Retinal pigment epithelial cell (primary cell): ENCODE measurements at places on chromosomes 11 and 22.

- no peak for DNase-seq
These were observed 525.6 kb downstream of the BRD1 start for GRCh38 chr22:49302150-49302460.

DNA sequence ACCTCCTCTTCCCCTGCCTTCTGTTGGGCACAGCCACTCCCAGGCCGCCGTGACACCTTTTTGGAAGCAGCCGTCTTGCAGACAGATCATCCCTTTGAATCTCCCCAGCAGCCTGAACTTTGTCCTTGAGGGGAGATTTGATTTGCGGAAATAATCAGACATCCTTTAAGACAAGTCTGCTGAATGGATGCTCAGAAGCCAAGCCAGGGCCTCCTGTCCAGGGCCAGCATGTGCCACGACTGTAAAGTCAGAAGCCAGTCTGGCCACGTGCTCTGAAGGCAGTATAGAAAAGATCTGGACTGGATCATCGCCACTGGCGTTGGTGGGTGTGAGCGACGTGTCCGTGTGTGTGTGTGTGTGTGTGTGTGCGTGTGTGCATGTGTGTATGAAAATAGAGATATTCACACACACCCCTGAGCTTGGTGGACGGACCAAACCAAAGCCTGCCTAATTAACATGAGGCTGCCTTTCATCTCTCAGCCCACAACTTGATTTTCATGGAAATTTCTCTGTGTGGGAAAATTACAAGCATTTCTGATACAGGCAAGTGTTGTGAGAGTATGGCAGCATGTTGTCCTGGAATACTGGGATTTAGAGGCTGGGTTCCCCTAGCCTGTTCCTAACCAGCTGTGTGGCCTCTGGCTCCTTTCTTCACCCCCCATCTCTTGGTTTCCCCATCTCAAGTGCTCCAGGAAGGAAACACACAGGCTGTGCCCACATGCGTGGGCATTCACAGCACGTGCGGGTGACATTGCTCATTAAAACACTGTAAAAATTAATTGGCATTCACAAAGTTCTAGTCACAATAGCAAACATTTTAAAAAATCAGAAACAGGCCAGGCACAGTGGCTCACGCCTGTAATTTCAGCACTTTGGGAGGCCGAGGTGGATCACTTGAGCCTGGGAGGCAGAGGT lies 61.8 kb upstream of the WNT7B start:
- no peak for DNase-seq

- DNase-seq, result no peak
These were observed 111.0 kb downstream of the DBX1 start for GRCh38 chr11:20049231-20049630.

- DNase-seq, result no peak
These were observed 25.1 kb upstream of the TMEM135 start for GRCh38 chr11:87012673-87013072.

GRCh38 chr11:43130616-43131015 lies 181.2 kb upstream of the API5 start:
- no peak for DNase-seq

GRCh38 chr11:44380009-44380313 lies 70.0 kb upstream of the ALX4 start:
- DNase-seq, result no peak

DNA sequence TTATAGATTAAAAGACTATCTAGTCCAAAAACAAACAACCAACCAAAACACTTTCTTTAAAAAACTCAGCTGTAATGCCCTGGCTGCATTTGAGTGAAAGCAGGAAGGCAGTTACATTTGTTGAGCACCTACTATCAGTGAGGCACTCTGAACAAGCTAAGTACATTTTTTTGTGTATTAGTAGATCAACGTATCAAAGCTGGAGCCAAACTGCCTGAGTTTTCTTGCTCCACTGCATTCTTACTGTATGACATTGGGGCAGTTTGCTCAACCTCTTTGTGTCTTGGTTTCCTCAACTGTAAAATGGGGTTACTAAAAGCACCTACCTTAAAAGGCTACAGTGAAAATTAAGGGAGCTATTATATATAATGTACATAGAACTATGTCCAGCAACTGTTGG lies 22.0 kb downstream of the COA4 start:
- no peak for DNase-seq

DNA sequence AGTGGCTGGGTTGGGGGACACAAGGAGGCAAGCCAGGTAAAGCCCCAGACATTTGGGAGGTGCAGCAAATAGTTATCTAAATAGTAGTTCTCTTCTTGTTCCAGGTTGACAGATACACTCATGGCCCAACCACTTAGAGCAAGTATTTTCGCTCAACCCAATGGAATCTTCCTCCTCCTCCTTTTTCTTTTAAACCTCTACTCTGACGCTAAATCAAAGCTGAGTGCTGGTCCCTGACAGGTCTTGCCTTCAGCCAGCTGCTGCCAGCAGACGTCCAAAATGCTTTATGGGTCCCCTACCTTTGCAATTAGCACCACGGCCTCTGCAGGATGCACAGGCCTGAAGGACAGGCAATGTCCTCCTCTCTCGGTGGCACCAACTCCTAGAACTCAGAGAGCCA lies 558.5 kb downstream of the MIAT start:
- DNase-seq, result no peak

DNA sequence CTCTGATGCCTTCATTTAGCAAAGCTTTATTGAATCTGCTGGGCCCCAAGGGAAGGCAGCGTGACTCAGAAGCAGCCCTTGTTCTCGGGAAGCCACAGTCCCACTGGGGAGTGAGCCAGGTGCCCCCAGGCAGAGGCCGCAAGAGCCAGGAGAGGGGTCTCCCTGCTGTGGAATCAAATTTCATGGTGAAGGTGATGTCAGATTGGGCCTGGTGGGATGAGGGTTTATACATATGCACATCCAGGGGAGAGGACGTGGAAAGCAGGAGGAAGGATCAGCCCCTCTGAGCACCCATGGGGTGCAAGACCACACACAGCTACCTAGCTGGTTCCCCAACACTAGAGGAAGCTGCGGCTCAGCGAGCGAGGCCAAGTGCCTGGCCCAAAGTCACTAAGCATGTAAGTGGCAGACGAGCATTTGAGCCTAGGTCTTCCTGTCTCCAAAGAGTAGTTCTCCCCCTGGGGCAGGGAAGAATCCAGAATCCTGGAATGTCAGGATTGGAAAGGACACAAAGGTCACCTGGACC lies 2.0 kb downstream of the SYNGR1 start:
- no peak for DNase-seq

DNA sequence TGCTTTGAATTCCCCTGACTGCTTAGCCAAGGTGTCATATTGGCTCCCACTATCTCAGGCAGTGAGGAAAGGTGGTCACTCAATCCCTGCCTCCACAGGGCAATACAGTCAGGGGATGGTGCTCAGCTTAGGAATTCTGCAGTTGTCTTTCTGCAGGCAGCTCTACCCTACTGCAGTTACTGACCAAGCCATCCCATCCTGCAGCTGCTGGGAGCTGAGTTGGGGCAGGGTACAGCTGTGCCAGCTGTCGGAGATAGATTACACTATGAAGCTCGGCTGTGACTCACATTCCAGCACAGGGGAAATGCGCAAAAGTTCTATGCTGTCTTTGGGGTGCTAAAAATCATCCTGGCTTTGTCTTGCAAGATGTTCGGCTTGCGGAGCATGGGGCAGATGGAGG lies 4.4 kb upstream of the DAGLA start:
- DNase-seq, result no peak
